Activated naive CD4-positive, alpha-beta T cell treated with anti-CD3 and anti-CD28 coated beads for 36 hours (primary cell): ENCODE measurements at places on chromosomes 2 and 18. TPM values are rescaled to one million over a fixed set of nuclear protein-coding genes. Genes with fewer than 3 reads are reported as not detected.

Gene ZNF532
- total RNA-seq: 4.3 TPM

GRCh38 chr2:71695235-71696120 lies 242.1 kb downstream of the DYSF start:
- no peaks in the 10 kb centered on the region for H3K4me1 ChIP-seq
- no peaks in the 10 kb centered on the region for H3K36me3 ChIP-seq
- no peak for DNase-seq
- no peak overlapping the region for H3K27ac ChIP-seq

Gene MAPK4
- not detected for total RNA-seq

GRCh38 chr2:39120521-39120770 lies 405 bp downstream of the SOS1 start:
- H3K4me1 ChIP-seq: peaks cover 50% of the 10 kb centered on the region
- DNase-seq: no peak
- H3K36me3 ChIP-seq: peaks cover 9% of the 10 kb centered on the region
- H3K27me3 ChIP-seq: no peaks in the 10 kb centered on the region

DNA sequence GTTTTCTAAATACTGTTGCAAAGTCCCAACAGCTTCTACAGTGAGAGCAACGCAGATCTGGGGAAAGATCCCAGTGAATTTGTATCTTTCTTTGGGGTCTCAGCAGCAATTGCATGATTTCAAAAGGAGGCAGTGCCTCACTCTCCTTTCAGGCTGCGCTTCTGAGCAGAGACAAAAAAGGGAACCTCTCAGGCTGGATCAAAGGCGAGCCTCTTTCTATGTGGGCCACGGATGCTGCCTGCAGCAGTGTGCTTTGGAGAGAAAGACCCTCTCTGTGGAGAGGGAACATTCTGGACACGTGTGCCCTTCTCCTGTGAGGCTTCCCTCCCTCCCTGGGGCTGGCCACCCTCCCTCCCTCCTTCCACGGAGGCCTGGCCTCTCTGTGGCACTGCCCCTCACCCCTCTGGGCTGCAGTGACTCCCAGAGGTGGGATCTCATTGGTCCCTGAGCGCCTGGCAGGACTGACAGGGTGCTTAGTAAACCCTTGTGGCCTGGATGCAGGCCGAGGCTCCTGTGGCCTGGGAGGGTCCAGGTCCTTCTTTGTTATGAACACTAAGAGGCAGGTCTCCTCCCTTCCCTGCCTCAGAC lies 21.6 kb upstream of the PDIA6 start:
- peaks cover 3% of the 10 kb centered on the region for H3K4me1 ChIP-seq
- DNase-seq: no peak
- H3K4me3 ChIP-seq: no peak overlapping the region
- H3K27ac ChIP-seq: no peak overlapping the region
- H3K27me3 ChIP-seq: no peaks in the 10 kb centered on the region

Gene MFF
- 82.1 TPM for total RNA-seq

GRCh38 chr2:191352536-191352935 lies 107.3 kb downstream of the MYO1B start:
- H3K27ac ChIP-seq: no peak overlapping the region
- no peak for DNase-seq
- H3K4me3 ChIP-seq: no peak overlapping the region
- H3K27me3 ChIP-seq: no peaks in the 10 kb centered on the region
- H3K4me1 ChIP-seq: no peaks in the 10 kb centered on the region
- no peaks in the 10 kb centered on the region for H3K36me3 ChIP-seq

Gene FIGN
- total RNA-seq: not detected

GRCh38 chr2:172021955-172022354 lies 22.2 kb downstream of the METAP1D start:
- H3K4me1 ChIP-seq: peaks cover 2% of the 10 kb centered on the region
- H3K4me3 ChIP-seq: no peak overlapping the region
- H3K36me3 ChIP-seq: peaks cover 2% of the 10 kb centered on the region
- H3K27me3 ChIP-seq: no peaks in the 10 kb centered on the region
- no peak for DNase-seq

Gene NCKAP5
- total RNA-seq: not detected

Gene SGPP2
- total RNA-seq: 7.1 TPM

Gene CXCR2
- total RNA-seq: 0.21 TPM

- no peak for DNase-seq
- H3K27ac ChIP-seq: no peak overlapping the region
- no peaks in the 10 kb centered on the region for H3K4me1 ChIP-seq
- peaks cover 15% of the 10 kb centered on the region for H3K36me3 ChIP-seq
- H3K27me3 ChIP-seq: no peaks in the 10 kb centered on the region
These were observed 203.3 kb downstream of the PTGR3 start for GRCh38 chr18:75005626-75006025.

GRCh38 chr2:178225006-178225805 lies 30.9 kb downstream of the OSBPL6 start:
- H3K4me3 ChIP-seq: no peak overlapping the region
- H3K27me3 ChIP-seq: peaks cover 32% of the 10 kb centered on the region
- DNase-seq: no peak
- no peaks in the 10 kb centered on the region for H3K4me1 ChIP-seq
- no peaks in the 10 kb centered on the region for H3K36me3 ChIP-seq

Gene NDC80
- total RNA-seq: 96.8 TPM

DNA sequence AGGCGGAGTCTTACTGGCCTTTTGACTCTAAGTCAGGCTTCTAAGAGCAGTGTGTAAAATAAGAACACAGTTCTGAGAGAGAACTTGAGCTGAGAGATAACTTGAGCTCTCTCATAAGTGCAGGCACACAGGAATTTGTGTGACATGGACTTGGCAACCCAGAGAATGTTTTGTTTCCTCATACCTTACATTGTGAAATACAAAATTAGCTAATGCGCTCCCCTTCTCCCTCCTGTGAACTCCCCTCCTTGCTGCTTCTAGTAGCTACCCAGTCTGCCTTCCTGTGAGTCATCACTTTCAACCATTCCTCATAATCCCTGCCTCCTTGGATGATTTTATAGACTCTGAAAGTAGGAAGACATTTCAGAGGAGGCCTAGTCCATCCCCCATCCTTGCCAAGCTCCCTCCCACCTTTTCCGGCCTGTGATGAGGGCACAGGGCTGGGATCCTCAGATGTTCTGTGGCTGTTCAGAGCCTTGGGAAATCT lies 22.6 kb downstream of the FER1L5 start:
- no peaks in the 10 kb centered on the region for H3K4me1 ChIP-seq
- H3K36me3 ChIP-seq: no peaks in the 10 kb centered on the region
- no peak overlapping the region for H3K27ac ChIP-seq
- no peak overlapping the region for H3K4me3 ChIP-seq
- no peaks in the 10 kb centered on the region for H3K27me3 ChIP-seq
- no peak for DNase-seq

Gene B4GALT6
- 3.6 TPM for total RNA-seq

GRCh38 chr2:120463527-120463926 lies 117.6 kb downstream of the INHBB start:
- H3K4me3 ChIP-seq: no peak overlapping the region
- no peaks in the 10 kb centered on the region for H3K4me1 ChIP-seq
- H3K36me3 ChIP-seq: no peaks in the 10 kb centered on the region
- H3K27me3 ChIP-seq: no peaks in the 10 kb centered on the region

DNA sequence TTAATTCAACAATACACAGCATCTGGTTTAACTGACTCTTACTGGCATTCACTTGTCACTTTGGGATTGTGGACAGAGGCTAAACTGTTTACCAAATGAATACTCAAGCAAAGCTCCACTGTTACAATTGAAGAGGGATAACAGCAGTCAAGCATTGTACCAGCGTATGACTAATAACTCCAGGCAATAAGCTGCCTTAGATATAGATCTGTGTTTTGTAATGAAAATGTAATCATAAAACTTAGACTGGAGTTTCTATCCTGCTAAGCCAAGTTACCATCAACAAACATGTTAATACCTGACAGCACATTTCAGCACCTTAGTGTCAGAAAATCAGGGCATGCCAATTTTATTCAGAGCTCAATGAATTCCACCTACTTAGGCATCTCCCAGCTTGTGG lies 889.5 kb downstream of the EPHA4 start:
- no peak overlapping the region for H3K4me3 ChIP-seq
- no peaks in the 10 kb centered on the region for H3K4me1 ChIP-seq
- no peak for DNase-seq
- peaks cover 10% of the 10 kb centered on the region for H3K27me3 ChIP-seq
- H3K36me3 ChIP-seq: no peaks in the 10 kb centered on the region
- no peak overlapping the region for H3K27ac ChIP-seq
